ENCODE measurements at places on chromosomes 11 and 22. TPM values are rescaled to one million over a fixed set of nuclear protein-coding genes. Genes with fewer than 3 reads are reported as not detected.

CASP5 gene
- 4.0 TPM for total RNA-seq

SYT9 gene
- not detected for total RNA-seq

VPREB1 gene
- not detected for total RNA-seq

GRCh38 chr11:312092-312816 is 1.6 kb upstream of the IFITM1 start:
- DNase-seq = no peak

LAYN gene
- 25.6 TPM for total RNA-seq

All from thoracic aorta (tissue), 2 donors.